ENCODE measurements at places on chromosomes 13 and 19.

- no peak for DNase-seq
Observed at GRCh38 chr13:80121038-80121437, 219.9 kb downstream of the SPRY2 start.

GRCh38 chr13:22050951-22051563 is 380.2 kb downstream of the FGF9 start:
- DNase-seq: no peak

- DNase-seq: no peak
Observed at GRCh38 chr13:33639158-33639557, 178.8 kb upstream of the RFC3 start.

GRCh38 chr13:40749327-40749726 is 21.7 kb downstream of the MRPS31 start:
- DNase-seq: no peak

- DNase-seq: no peak
Observed at GRCh38 chr13:35698911-35699576, 222.6 kb upstream of the MAB21L1 start.

- DNase-seq: no peak
Observed at GRCh38 chr13:43058318-43058674, 34.9 kb downstream of the DNAJC15 start.

GRCh38 chr19:4115818-4116385 is 8.0 kb downstream of the MAP2K2 start:
- DNase-seq: no peak

DNA sequence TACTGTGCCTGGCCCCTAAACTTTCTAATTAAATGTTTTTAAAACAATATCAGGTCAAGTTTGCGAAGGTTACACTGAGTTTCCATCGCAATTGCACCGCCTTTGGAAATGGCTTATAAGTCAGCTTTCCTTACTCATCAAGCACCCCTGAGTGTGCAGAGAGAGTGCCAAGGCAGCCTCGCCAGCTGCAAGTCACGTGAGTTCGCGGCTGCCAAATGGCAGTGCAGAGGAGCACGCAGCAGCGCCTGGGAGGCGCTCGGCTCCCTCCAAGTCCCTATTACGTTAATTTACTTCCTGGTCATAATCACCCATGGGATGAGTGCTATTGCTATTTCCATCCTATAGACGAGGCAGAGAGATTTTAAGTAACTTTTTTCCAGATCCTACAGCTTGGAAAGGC is 319.6 kb downstream of the TEX29 start:
- no peak for DNase-seq

- DNase-seq: no peak
Observed at GRCh38 chr13:95236774-95237173, 64.5 kb downstream of the ABCC4 start.

DNA sequence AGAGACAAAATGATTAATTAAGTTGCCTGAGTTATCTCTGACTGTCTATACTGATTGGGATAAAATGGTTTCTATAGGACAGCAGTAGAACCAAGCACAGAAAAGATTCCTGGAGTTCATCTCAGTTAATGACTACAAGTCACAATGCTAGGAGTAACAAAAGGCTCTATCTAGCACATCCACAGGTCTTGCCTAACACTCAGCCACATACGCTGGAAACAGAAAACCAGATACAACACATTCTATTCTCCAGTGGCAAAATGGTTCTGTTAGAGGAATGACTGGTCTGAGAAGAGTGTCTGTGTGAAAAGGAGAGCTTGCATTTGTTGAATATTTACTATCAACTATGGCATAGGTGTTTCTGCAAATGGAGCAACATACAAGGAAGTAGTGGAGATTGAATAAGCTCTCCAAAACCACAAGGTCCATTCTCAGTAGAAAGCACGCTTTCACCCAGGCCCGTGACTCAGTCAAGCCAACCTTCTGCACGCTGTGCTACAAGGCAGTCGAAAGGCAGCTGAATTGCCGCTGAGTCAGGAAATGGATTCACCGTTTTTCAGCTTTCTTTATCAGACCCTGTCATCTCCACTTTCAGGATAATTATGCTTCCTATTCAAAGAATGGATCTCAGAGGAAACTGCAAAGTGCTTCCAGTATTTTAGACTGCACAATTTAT is 761.5 kb downstream of the EFNB2 start:
- DNase-seq: no peak

GRCh38 chr13:44601586-44601985 is 25.5 kb upstream of the TSC22D1 start:
- DNase-seq: no peak

- DNase-seq: no peak
Observed at GRCh38 chr19:39937094-39937720, 2.8 kb upstream of the FCGBP start.

GRCh38 chr13:97018029-97018819 is 23.9 kb upstream of the OXGR1 start:
- peak; percentile 8 for DNase-seq

DNA sequence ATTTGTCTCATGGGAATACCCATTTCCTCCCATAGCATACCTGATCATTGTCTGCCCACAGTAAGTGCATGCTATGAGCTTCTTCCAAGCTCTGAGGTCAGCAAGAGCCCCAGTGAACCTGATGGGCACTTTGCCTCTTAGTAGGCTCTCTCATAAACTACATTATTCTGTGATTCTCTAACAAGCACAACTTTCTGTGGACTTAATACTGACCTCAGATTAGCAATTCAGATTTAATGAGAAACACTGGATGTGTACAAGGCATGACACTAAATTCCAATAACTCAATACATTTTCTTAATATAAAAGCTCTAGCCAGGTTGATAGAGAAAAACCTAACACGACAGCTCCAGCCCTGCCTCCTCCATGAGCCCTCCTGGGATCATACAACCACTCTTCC is 23.3 kb upstream of the STARD13 start:
- DNase-seq: no peak

- no peak for DNase-seq
Observed at GRCh38 chr19:54448040-54448773, 792 bp upstream of the LENG8 start.

DNA sequence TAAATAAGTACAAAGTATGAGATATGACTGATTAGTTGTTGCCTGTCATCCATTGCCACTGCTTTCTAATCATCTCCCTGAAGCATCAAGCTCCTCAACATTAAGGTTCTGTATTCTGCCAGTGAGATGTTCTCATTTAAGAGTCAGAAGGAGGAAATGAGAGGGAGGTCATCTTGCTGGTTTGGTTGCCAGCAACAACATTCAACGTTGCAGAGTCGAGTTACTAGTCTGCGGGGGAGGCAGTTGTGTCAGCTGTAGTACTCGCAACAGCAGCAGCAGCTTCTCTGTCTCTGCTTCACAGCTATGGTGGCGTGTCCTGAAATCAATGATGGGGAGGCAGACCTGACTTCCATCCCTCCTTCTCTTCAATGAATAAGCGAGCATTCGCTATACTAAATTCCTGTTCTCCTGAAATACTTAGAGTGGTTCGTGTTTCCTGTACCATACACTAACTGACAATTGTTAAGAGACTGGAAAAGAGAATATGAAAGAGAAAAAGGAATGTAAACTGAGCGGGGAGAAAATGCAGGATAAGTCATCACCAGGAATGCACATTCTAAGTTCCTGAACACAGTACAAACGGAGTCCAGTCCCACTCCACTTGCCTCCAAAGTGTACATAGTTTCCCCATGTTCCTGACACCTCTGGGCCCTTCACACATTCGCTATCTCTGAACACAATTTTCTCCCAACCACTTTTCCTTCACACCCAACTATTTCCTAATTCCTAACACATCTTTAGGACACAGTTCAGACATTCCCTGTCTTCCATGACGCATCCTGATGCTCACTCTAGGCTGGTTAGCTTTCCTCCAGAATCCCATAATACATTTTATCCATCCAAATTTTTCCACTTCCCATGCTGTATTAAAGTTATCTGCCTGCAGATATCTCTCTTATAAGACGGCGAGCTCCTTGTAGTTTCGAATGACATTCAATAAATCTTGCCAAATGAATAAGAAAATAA is 263.0 kb downstream of the KLF12 start:
- no peak for DNase-seq
